ENCODE measurements at places on chromosomes 16 and 17. TPM values are rescaled to one million over a fixed set of nuclear protein-coding genes. Genes with fewer than 3 reads are reported as not detected.
A peak's percentile ranks its signal among the peaks of the same experiment; 100 is the strongest.

GRCh38 chr16:10661737-10662136 is 33.0 kb downstream of the TEKT5 start:
- DNase-seq = no peak

GRCh38 chr16:90070440-90070839 is 6.7 kb downstream of the PRDM7 start:
- no peak for DNase-seq

Gene C17orf113
- 0.75 TPM for total RNA-seq

DNA sequence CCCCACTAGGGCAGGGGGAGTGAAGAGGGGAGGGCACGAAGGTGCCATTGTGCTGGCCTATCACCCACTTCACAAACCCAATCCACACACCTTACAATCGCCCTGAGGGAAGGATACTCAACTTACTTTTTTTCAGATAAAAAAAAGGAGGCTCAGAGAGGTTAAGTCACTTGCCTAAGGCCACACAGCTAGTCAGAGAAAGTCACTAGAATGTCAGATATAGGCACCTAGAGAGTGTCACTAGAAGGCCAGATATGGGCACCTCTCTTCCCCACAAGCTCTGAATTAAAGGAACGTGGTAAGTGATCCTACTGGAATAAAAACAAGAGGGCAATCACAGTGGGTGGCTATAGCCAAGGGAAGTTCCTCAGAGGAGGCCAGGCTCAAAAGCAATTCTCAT is 204.5 kb upstream of the ASIC2 start:
- DNase-seq = no peak

DNA sequence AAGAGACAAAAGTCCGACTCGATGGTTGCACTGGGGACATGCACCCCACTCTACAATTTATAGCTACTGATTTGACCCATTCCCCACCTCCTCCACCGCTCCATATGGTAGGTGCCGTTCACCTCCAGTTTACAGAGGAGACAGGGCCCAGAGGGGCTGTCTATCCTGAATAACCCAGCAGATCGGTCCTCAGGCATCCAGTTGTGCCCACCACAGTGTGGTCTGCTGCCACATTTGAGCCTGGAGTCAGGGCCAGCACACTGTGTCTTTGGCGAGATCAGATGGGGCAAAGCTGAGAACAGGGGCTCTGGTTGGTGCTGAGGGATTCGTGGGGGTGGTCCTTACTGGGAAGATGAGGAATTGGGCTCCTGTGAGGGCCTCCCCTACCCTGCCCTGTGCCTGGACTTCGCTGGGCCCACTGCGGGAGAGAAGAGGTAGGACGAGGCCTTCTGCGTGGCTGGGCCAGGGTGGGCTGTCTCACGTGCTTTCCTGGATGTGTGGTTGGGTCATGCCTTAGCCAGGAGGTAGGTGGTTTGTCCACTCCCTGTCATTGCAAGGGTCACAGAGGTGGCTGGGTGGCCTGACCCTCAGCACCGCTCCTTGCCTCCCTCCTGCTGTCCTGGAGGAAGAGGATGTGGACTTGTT is 2.8 kb downstream of the ADCY7 start:
- no peak for DNase-seq

DNA sequence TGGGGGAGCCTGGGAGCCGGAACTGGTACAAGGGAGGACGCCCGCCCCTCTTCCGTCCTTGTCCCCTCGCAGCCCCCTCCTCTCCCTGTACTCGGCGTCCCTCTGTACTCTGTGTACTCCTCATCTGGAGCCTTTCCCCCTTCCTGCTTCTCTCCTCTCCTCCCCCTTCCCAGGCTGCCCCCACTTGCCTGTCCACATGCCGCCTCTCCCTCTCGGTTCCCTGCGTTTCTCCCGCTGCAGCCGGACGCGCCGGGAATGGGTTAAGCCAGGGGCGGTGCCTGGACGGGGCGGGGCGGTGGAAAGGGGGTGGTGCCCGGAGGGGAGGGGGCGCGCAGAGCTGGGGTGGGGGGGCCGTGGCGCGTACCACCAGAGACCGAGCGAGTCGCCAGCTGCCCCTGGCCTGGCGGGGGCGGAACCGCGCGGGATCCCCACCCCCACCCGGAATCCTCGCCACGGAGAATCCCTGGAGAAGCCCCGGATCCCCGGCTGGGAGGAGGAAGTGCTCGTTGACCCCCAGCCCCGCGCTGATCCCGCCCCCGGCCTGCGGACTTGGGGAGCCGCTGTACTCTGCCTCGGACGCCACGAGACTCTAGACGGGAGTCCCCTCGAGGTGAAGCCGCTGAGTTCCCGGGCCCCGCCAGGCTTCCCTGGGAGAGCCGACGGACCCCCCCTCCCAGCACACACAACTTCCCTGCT is 22.6 kb downstream of the GJD3 start:
- DNase-seq = no peak

Gene USB1
- 50.2 TPM for total RNA-seq

DNA sequence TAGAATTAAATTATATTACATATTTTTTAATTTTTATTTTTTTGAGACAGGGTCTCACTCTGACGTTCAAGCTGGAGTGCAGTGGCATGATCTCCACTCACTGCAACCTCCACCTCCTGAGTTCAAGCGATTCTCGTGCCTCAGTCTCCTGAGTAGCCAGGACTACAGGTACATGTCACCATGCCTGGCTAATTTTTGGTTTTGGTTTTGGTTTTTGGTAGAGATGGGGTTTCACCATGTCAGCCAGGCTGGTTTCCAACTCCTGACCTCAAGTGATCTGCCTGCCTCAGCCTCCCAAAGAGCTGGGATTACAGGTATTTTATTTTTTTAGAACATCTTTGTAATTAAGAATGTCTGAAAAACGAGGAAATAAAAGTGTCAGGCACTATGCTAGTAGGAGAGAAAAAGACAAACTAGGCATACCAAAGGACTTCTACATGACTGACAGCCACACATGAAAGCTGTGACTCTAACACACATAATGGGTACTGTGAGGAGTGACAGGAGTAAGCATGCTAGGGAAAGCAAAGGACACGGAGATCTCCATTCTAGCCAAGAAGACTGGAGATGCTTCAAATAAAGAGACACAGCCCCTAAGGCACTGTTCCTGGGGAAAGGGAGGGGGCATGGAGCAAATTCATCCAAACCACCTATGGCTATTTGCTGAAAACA is 7.3 kb downstream of the GNA13 start:
- DNase-seq = no peak

GRCh38 chr17:20982589-20983358 is 60.0 kb downstream of the USP22 start:
- DNase-seq = no peak

GRCh38 chr16:715477-716199 is 720 bp downstream of the METRN start:
- no peak for DNase-seq

- no peak for DNase-seq
Observed at GRCh38 chr16:526181-527014, 1.1 kb upstream of the CAPN15 start.

DNA sequence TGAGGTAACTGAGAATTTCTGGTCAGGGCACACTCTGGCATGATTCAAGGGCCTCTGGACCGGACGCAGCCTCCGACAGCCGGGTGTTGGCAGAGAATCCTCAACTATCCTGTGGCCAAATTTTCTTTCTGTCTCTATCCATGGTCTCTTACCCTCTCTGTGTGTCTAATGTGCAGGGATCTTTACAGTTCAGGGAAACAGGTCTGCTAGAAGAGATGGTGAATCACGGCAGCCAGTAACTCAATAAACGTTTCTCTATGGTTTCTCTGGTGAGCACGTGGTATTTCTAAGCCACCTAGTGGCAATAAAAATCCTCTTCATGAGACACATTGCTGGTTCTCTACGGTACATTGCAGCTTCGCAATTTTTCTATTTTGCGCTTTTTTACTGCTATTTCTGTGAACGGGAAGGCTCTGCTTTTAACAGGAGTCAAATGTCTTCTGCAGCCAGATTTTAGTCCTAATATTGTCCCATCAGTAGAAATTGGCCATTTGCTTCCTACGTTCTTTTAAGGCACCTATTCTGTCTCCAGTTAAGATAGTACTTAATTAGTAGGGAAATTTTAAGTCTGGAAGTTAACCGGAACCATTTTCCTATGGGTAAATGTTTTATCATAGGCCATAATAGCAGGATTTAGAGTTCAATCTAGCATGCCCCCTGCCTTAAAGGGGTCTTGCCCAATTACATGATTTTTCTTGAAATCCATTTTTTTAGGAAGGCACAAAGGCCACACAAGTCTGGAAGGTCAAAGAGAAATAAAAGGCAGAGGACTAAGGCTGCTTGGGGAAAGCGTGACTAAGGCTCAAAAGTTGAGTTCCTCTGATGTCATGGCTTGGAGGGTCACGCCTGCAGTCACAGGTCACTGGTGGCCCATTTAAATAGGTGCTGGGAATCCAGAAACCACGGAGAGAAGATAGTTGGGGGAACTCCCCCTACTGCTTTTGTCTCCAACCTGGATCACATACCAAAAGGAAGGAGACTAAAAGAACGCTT is 31.5 kb downstream of the QPRT start:
- DNase-seq = peak; percentile 57

- no peak for DNase-seq
Observed at GRCh38 chr17:67974598-67975066, 21.6 kb downstream of the C17orf58 start.

DNA sequence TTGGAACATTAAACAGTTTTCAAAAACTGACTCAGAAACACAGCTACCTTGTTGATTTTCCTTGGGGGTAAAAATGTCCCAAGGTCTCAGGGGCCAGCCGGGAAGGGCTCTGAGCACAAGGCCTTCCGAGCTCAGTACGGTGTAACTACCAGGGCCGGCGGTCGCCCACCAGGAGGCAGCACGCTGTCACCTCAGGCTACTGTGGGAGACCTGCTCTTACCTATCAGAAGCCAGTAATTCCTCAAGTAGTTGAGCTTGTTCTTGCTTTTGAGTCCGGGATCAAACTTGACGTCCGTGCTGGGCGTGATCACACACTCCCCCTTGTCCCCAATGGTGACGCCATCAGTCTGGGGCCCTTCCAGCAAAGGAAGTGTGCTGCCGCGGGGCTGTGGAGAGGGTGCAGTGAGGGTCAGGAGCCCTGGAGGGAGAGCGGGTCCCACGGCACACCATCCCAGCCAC is 43.4 kb upstream of the ICAM2 start:
- DNase-seq = no peak

Gene TTYH2
- 1.8 TPM for total RNA-seq

Gene RAP1GAP2
- 42.8 TPM for total RNA-seq

DNA sequence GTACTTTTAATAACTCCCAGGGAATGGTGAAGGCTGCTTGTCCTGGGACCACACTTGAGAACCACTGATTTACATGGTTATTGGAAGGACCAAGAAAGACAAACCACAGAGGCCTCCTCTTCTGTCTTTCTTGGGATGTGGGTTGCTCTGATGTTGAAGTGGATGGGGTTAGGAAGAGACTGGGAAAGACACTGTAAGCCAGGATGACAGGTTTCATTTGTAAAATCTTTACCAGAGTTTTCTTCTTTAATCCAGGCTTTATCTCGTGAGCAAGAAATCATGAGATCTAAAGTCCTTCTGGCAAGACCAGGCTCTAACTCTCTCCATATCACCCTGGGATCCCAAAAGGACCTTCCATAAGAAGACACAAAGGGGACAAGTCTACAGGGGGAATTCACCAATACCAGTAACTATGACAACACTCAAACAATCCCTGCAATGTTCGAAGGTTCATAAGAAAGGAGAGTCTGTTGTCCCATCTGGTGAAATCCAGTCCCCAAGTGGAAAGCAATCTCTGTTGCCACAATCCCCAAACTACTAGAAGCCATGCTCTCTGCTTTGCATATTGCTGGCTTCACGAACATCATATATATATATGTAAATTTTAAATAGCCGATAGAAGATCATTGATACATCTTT is 44.8 kb upstream of the CDRT4 start:
- no peak for DNase-seq

- DNase-seq = no peak
Observed at GRCh38 chr17:7848131-7848579, 6.7 kb upstream of the TMEM88 start.

DNA sequence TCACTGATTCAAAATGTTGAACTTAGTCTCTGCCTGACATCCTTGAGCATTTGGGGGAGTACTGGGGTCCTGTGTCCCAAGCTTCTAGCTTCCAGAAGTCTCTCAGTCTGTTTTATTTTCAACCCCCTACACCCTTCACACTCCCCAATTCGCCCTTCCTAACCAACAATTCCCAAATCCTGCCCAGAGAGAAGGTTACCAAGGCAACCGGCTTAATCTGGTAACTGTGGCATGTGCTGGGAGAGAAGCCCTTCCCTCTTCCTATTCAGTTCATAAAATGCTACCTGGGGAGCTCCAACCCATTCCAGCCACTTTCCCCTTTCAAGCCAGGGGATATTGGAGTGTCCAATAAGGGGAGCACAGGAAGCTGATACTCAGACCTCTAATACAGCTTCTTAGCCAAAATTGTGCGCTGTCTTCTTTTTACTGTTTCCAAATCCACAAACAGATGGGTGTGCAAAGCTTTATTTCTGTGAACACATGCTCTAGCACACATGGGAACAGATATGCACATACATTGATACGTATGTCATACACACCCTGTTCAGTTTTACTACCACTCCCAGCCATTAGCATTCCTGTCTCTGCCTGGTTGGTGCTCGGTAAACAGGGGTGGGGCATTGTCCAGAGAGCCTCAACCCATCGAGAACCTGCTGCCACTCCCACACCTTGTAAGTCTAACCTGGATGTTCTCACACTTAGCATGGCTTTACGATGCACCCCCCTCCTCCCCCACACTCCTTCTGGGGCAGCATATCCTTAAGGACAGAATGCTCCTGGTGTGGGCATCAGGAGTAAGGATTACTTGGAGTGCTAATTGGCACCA is 1.1 kb upstream of the RAPGEFL1 start:
- DNase-seq = no peak

Gene SPDYE4
- total RNA-seq = not detected

DNA sequence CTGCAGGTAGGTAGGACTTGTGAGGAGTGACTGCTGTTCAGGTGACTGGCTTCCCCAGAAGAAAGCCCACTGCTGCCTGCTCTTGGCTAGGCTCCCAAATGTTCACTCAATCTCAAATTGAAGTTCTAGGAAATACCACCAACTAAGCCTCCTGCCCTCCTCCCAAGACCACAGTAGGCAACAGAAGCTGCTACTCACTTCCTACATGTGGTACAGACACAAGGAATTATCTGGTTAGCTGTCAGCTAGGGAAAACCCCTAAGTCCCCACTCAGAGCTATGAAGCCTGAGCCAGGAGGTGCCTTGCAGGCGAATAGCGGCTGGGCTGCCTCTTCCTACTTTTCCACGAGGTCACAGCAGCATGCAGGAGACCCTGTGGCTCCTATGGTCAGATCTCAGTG is 4.9 kb downstream of the FBXO39 start:
- no peak for DNase-seq

Gene SHISA9
- total RNA-seq = 32.8 TPM

Gene PMFBP1
- not detected for total RNA-seq

GRCh38 chr16:48011878-48012658 is 143.7 kb downstream of the ABCC12 start:
- no peak for DNase-seq

Gene CHMP1A
- total RNA-seq = 126 TPM

- DNase-seq = no peak
Observed at GRCh38 chr16:72066747-72067146, 3.7 kb downstream of the HPR start.

Gene KIFC3
- 94.7 TPM for total RNA-seq

GRCh38 chr17:27608328-27609230 is 22.4 kb upstream of the LGALS9 start:
- DNase-seq = no peak

- peak; percentile 71 for DNase-seq
Observed at GRCh38 chr17:3888343-3889171, 4.3 kb downstream of the CAMKK1 start.

Data from kidney epithelial cell (primary cell).